ENCODE measurements at places on chromosomes 7 and 10. TPM values are rescaled to one million over a fixed set of nuclear protein-coding genes. Genes with fewer than 3 reads are reported as not detected.

The LRIT1 gene
- total RNA-seq, result not detected

The OR6B1 gene
- not detected for total RNA-seq

The IDI2 gene
- total RNA-seq, result not detected

The CAMK2B gene
- total RNA-seq, result 0.40 TPM

The DYNC1I1 gene
- not detected for total RNA-seq

Measured in activated CD8-positive, alpha-beta memory T cell treated with anti-CD3 and anti-CD28 coated beads for 36 hours (primary cell).